ENCODE measurements at places on chromosomes 7 and 10.

- DNase-seq: no peak
These were observed 185.7 kb downstream of the KIAA1217 start for GRCh38 chr10:24394461-24395190.

DNA sequence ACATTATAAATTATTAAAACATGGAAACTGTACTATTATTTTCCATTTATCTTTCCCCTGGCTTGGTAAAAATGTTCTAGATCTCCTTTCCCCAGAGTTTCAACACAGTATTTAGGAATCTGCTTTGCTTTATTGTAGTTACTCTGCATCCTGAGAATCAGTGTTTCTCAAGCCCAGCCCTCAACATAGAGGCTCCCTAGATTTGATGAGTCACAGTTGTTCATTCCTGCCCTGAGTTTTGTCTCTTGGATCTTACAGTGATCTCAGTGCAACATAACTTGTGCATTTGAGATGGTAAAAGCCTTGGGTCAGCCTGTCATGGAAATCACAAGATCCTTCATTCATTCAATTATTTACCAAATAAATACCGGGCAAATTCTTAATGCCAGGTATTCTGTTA is 63.0 kb downstream of the VAX1 start:
- DNase-seq: no peak

DNA sequence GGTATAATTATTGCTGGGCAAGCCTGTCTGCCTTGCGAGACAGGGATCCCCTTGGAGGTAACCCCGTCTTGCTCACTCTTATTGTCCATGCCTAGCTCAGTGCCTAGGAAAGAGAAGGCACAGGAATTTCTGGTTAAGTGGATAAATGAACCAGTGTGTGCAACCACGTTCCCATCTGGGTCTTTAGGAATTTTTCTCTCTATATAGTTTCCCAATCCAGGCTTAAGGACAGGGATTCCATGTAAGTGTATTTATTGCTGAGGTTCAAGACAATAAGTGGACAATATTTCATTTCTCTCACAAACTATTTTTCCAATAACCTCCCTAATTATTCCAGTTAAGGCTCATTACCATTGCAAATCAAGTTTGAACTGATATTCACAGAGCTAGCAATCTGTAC is 8.9 kb upstream of the ADAM12 start:
- no peak for DNase-seq

- no peak for DNase-seq
These were observed 49.1 kb upstream of the STEAP1B start for GRCh38 chr7:22549051-22549450.

GRCh38 chr10:77505431-77506334 is 131.9 kb downstream of the KCNMA1 start:
- no peak for DNase-seq

GRCh38 chr7:499853-500485 is 19.7 kb downstream of the PDGFA start:
- DNase-seq: no peak

DNA sequence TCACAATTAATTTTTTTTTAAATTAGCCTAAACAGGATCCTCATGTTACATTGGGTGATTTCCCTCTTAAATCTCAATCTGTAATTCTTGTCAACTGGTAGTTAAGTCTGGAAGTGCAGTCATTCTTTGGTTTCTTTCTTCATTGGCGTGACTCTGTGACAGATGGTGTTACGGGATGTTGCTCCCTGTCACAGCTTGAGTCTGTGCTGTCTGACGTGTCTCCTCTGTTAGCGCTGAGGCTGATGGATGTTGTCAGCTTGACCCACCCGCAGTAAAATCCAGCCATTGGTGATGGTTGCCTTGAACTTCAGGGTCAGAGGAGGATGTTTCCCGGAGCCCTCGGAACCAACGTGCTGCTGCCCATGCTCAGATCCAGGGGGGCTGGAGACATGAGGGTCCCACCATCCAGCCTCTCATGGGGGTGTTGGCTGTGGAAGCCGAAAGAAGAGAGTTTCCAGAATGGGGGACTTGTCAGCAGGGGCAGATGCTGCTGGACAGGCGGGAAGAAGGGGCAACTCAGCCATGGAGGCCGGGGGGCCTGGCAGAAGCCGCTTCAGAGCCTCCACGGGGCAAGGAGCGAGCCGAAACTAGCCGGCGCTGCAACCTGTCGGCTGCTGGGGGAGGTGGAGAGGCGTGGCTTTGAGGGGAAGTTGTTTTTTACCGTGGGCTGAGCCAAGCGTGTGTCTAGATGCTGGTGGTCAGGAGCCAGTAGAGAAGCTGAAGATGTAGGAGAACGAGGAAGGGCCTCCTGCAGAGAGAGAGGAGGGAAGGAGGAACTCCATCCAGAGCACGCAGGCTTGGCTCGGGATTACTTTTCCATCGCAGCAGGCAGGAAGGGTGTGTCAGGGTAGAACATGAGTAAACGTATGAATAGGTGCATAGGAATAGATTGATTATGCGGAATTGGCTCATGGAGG is 3.5 kb downstream of the SUN1 start:
- no peak for DNase-seq

- no peak for DNase-seq
These were observed 4.0 kb downstream of the UNC5B start for GRCh38 chr10:71216363-71216695.

All from neural progenitor cell (in vitro differentiated cells).